ENCODE measurements at places on chromosomes 13 and 19.
A peak's percentile ranks its signal among the peaks of the same experiment; 100 is the strongest.

DNA sequence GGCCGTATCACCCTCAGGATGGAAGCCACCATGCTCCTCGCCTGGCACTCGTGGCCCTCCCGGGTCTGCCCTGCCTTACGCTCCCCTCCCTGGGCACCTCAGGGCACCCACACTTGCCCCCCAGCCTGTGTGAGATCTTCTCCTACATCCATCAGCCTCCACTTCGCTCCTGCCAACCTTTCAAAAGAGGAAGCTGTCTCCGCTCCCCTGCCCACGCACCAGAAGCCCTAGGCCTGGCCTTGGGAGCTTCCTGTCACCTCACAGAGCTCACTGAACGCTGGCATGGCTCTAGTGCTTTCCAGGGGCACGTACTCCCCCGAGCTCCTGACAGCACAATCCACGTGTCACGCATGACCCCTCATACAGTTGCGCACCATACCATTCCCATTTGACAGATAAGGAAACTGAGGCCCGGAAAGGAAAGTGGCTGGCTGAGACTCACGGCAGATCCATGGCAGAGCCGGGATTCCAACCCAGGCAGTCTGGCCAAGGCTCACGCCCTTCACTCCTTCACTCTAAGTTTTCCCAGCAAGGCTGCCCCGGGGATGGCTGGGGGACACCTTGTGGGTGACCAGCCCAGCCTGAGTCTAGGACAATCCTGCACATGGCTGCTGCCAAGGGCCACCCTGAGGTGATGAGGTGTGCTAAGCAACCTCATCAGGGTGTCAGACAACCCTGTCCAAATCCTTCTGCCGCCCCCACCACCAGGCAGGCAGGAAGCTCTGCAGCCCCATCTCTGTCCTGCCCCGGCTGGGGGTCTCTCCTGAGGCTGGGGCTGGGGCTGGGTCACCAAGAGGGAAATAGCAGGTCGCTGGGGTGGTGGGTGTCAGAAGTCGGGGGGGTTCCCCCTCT, 19.3 kb downstream of the PPP1R12C start:
- DNase-seq, result no peak

DNA sequence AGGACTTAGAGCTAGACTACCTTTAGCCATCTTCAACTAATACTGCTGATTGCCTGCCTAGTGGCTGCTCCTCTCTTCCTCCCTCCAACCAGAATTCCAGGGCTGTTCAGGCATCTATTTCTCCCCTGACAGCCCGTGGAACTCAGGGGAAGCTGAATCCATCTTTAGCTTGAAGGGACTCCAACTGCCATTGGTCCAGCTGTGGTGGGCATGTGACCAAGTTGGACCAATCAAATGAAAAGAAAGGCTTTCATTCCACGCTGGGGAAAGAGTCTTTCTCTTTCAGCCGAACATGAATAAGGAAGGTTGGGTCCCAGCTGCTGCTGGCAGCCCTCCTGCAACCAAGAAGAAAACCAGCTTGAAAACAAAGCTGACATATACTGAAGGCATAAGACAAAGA, 168.5 kb upstream of the OBI1 start:
- no peak for DNase-seq

DNA sequence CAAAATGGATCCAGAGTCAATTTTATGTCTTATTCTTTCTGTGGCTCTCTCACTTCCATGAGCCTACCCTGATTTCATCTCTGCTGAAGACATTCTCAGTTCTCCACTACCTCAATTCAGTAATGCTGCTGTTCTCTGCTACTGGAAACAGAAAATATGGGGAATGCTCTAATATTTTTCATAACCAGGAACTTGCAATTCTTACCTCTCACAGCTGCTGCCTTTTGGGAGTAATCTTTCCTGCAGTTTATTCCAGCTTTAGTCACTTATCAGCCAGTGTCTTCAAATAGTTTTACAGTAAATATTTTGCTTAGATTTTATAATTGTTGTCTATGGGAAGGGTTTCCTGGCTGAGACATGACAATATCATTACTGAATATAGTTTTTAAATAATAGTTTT, 145.1 kb upstream of the UFM1 start:
- DNase-seq, result no peak

DNA sequence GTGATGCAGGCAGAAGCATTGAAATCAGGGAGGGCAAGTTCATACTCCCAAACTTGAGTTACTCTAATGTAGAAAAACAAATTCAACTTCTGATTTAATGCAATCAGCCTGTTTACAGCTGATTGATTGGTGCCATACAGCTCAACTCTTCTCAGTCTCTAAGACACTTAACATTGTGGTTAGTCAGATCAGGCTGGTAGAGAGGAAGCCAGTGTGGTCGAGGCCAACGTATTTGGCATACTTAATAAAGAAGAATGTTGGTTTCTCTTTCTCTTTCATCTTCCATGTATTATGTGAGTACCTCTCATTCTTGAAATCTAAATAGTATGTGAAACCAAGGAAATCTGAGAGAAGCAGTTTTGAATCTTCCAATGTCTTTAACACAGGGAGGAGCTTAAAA, 255.0 kb upstream of the SLITRK1 start:
- peak; percentile 87 for DNase-seq

DNA sequence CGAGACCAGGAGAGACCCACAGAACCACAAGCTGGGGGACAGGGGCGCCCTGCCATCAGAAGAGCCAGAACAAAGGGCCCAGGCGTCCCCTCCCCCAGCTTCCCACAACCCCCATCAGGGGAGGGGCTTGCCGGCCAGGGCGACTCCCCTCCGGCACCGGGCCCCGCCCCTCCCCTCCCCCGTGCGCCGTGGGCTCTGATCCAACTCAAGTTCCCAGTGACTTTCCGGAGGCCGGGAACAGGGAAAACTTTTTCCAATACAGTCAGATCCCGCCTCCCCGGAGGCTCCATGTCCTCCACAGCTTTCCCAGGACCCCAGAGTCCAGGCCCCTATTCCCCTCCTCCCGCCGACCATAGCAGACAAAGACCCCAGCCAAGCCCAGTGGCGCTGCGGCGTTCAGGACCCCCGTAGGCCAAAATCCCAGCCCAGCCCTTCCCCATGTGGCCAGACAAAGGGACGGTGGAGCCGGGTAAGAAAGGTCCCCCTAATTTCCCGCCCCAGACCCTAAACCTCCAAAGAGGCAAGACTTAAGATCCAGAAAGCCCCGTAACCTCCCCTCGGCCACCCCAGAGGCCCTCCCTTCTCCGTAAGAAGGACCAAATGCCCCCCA, 673 bp downstream of the TEAD2 start:
- DNase-seq, result no peak

GRCh38 chr19:45368127-45368526, 2.2 kb downstream of the ERCC2 start:
- no peak for DNase-seq

DNA sequence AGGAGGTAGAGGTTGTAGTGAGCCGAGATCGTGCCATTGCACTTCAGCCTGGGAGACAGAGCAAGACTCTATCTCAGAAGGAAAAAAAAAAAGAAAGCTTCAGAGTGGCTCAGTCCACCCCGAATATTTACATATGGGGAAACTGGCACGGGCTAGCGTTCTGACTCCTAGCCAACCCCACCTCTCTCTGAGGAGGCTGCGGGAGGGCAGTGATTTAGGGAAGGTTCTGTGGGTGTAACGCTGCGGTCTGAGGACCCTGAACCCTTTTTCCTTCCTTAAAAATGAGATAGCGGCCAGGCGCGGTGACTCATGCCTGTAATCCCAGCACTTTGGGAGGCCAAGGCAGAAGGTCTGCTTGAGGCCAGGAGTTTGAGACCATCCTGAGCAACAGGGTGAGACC, 5.0 kb downstream of the LRRC25 start:
- no peak for DNase-seq

DNA sequence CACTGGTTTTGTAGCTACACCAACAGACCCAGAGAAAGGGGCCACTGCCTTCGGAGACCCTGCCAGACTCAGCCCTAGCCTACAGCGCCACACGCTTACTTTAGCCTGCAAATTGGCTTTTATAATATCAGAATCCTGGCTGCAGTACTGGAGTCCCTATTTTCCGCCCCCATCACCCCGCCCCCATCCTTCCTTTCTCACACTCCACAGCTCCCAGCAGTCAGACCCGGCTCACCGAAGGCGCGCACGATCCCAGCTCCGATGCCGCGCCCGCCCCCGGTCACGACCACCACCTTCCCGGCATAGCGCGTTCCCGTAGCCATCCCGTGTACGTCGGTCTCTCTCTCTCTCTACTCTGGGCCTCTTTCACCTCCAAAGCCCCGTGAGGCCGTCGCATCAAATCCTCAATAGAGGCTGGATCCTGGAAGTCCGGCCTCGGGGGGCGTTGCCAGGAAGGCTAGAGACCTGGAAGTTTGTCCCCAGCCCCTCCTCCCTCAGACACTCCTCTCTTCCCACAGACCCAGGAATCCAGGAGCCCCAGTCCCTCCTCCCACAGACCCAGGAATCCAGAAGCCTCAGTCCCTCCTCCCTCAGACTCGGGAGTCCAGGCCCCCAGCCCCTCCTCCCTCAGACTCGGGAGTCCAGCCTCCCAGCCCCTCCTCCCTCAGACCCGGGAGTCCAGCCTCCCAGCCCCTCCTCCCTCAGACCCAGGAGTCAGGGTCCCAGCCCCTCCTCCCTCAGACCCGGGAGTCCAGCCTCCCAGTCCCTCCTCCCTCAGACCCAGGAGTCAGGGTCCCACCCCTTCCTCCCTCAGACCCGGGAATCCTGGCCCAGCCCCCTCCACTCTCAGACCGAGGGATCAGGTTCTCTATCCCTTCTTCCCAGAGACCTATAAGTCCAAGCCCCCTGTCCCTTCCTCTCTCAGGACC, at the start of gene HSD17B14:
Gene HSD17B14, minus strand, starts transcription at position 403 of the 929 bp plus-strand sequence. Its CDS starts 80 bp downstream, at position 323.
- no peak for DNase-seq

DNA sequence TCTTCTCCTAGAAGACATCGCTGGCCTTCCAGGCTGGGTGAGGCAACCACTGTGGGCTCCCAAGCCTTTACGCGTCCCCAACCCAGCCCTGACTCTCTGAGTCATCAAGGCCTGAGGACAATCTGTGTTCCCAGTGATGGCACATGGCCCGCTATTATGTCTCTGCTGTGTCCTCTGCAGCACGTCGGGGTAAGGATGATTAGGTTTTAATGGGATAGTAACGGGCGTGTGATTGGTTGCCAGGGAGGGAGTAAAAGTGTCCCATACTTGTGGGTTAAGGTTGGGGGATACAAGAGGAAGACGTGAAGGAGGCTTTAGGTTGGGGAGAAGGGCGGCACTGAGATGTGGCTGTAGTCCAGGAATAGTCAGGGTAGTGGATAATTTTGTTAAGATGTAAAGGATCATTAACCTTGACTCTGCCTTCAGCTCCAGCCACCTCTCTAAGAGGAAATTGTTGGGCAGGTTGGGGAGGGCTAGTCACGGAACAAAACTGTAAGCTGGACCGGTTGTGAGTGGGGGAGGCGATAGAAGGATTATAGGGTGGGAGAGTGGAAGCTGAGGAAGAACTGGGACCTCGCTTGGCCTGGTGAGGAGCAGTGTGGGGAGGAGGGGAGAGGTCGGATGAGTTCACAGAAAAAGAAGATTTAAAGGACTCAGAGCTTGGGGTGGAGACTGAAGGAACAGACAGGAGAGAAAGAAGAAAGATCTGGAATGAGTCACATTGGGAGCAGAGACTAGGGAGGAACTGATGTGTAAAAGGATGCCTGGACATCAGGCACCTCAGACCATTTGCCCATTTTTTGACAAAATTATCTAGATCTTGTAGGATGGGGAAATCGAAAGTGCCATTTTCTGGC, 27.9 kb upstream of the IGFL1 start:
- no peak for DNase-seq

DNA sequence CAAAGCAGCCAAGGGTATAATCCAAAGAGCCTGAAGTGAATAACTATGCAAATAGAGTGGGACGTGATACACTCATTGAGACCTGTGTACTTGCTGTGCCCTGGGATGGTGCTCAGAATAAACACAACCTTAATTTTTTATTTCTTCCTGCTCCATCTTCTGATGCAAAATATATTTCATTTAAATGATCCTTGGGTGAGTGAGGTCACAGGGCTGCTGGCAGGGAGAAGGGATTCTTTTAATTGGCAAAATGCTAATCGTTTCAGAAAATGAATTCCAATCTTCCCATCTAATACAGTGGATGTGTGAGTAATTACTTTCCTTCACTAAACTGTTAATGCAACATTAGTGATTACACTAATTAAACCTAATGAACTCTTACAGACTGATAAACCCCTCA, 63.5 kb downstream of the SIAH3 start:
- DNase-seq, result no peak

- DNase-seq, result no peak
Observed at GRCh38 chr19:31334849-31335624, 14.2 kb downstream of the TSHZ3 start.

DNA sequence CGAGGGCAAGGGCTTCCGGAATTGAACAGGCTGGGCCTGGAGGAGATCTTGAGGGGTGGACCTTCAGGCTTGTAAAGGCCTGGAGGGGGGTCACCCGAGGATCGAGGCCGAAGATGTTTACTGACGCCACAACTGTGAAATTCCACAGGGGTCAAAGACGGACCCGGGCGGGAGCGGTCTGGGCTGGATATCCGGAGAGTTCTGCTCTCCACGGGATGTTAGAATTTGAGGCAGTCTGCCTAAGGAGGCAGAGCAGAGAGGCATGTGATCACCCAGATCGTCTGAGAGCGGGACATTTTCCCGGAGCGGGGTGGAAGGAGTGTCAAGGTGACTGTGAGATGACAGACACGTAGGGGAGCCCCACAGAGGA, 13.2 kb downstream of the KLHL26 start:
- DNase-seq, result no peak

GRCh38 chr19:4711211-4711610, 12.4 kb downstream of the DPP9 start:
- DNase-seq, result no peak

- no peak for DNase-seq
Observed at GRCh38 chr19:39296055-39296645, at the start of gene IFNL1. TSS of gene IFNL1 (plus strand) at chr19:39296407. CDS start at chr19:39296422, 15 bp downstream.

DNA sequence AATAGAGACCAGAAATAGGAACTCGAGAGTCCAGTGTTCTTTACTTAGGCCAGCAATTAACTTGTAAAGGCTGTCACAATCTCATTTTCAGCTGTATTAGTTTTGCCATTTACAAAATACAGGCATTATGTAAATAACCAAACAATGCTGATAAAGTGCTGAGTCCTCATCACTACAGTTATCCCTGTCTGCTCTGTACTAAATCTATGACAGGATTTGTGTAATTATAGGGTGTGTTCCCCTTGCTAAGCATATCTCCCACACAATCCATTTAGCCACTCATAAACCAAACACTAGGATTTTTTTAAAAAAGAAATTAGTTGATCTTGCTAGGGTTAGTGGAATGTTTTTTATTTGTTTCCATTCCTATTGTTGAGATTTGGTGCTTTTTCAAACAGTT, 23.2 kb downstream of the PDX1 start:
- no peak for DNase-seq

- no peak for DNase-seq
Observed at GRCh38 chr13:33271759-33272158, 13.8 kb downstream of the STARD13 start.

GRCh38 chr13:57044910-57045309, 95.8 kb upstream of the PRR20A start:
- DNase-seq, result no peak

GRCh38 chr19:50978772-50979390, 4.8 kb downstream of the KLK7 start:
- DNase-seq, result no peak

- DNase-seq, result no peak
Observed at GRCh38 chr13:30026909-30027308, 176.5 kb upstream of the UBL3 start.

GRCh38 chr13:32645854-32646253, 59.6 kb downstream of the PDS5B start:
- DNase-seq, result peak; percentile 62

All from activated CD4-positive, alpha-beta T cell treated with anti-CD3 and anti-CD28 coated beads, Interleukin-2, amount 10 ng/mL, durations not matched to agents 24 days and 14 days (primary cell).